ENCODE measurements at places on chromosomes 13 and 19.

GRCh38 chr13:109500146-109500773 lies 286.1 kb downstream of the IRS2 start:
- no peak for DNase-seq

GRCh38 chr13:43977911-43978310 lies 98.2 kb downstream of the LACC1 start:
- no peak for DNase-seq

- peak; percentile 82 for DNase-seq
Observed at GRCh38 chr13:27276188-27276587, 5.6 kb downstream of the RASL11A start.

GRCh38 chr13:27097691-27098090 lies 73.9 kb downstream of the USP12 start:
- DNase-seq, result no peak

- DNase-seq, result peak; percentile 30
Observed at GRCh38 chr13:113726961-113727411, 32.0 kb upstream of the TMEM255B start.

- peak; percentile 59 for DNase-seq
Observed at GRCh38 chr19:3359015-3359918, 7.1 kb upstream of the NFIC start.

DNA sequence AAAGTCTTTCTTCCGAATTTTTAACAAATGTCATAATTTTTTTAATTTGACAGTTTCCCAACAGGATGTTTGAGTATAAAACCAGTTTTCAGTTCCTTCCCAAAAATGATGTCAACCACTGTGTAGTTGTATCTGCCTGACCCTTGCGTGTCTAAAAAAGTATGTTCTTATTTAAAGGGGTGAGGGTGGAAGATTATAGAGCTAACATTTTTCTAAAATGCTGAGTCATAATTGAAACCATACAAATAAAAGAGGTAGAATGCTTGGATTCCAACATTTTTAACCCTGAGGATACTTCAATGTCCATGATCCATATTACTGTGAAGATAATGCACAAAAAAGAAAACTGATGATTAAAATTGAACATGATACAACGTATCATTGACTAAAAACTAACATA lies 1388.8 kb downstream of the UQCRFS1 start:
- DNase-seq, result peak; percentile 44

DNA sequence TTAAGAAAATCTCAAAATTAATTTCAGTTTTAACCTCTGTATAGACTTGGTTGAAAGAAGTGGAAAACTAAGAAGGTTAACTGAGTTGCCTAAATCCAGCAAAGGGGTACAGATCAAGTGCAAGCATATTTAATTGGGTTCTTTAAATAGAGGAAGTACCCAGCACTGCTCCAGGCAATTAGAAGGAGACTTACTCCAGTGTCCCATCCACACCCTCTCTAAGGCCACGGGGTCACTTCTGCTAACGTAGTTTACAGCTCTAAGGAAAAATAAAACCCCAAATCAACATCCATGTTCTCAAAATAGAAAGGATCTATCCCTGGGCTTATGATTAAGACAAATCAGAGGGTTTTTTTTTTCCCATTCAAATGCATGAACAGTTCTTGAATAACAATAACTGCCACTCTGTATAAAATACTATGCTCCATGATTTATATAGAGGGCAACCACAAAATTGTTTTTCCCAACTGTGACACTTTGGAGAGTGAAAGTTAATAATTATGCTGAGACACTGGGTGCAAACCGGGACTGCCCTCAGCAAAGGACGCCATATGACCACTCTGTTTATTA lies 4.6 kb downstream of the FRY start:
- DNase-seq, result no peak

GRCh38 chr13:60970736-60971135 lies 444.9 kb downstream of the PCDH20 start:
- DNase-seq, result no peak

DNA sequence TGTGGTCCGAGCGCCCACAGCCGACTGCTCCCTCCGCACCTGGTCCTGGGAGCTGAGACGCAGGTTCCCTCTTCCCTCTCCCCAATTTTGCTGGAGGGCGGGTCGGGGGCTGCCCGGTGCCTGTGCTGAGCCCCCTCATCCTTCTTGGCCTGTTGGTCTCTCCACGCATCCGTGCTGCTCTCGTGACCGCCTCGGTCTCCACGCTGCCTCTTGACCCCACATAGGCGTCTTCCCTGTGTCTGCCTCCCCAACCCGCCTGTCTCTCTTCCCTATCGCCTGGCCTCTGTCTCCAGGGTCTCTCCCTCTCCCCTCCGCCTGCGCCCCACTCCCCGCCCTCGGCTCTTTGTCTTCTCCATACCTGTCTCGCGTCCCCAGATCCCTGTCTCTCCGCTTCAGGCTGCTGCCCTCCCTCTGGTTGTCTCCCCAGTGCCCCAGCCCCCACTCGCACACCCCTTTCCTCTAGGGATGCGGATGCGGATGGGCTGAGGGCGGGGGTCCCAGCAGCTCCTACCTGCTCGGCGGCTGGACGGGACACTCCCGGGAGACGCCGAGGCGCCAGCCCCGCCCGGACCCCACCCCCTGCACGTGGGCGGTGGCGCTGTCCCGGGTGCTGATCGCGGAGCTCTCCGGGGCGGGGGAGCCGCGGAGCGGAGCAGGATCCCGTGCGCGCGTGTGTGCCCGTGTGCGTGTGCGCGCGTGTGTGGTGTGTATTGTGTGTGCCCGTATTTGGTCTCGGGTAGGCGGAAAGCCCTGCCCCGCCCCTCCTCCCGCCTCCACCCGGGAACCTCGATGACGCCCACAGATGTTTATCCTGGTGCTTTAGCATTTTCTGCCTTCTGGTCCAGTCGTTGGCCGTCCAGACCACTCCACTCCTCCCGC lies at the start of gene SYT5:
SYT5 (minus strand) TSS at position 684 of the 879 bp plus-strand sequence. CDS start 1,248 bp downstream, outside the sequence.
- no peak for DNase-seq

GRCh38 chr19:53532362-53532761 lies 5.6 kb upstream of the ZNF331 start:
- no peak for DNase-seq

DNA sequence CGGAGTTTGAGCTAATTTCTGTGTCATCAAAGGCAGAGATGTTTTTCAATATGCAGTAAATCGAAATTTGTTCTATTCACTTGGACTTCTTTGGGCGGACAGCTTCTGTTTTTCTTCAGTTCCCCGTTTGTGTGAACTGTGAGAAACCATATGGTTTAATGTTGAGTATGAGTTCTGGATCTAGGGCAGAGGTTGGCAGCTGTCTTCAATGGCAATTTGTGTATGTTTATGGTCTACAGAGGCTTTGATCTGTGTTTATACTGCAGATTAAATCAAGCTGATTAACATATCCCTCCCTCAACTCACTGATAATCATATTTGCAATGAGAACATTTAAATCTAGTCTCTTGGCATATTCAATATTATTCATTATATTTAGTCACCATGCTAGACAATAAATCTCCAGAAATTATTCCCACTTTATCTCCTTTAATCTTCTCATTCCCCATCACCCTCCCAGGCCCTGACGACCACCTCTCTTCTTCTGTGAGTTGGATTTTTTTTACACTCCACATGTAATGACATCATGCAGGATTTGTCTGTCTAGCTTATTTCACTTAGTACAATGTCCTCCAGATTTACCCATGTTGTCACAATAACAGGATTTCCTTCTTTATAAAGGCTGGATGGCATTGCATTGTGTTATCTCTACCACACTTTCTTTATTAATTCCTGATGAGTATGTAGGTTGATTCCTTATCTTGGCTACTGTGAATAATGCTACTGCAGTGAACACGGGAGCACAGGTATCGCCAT lies 9.0 kb downstream of the ZNF331 start:
- no peak for DNase-seq

DNA sequence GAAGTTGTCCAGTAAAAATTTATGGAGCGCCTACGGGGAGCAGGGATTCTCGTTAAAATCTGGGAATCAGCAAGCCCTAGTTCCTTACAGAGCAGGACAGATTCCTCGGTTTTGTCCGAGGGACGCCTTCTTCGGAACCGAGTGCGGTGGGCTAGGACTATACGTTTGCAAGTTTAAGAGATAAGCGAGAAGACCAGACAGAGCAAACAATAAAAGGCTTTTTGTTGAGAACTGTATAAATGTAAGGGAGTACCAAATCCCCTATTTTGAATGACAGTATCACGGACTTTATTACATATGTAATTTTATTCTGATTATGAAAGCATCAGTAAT lies 971 bp upstream of the ANKRD10 start:
- no peak for DNase-seq

DNA sequence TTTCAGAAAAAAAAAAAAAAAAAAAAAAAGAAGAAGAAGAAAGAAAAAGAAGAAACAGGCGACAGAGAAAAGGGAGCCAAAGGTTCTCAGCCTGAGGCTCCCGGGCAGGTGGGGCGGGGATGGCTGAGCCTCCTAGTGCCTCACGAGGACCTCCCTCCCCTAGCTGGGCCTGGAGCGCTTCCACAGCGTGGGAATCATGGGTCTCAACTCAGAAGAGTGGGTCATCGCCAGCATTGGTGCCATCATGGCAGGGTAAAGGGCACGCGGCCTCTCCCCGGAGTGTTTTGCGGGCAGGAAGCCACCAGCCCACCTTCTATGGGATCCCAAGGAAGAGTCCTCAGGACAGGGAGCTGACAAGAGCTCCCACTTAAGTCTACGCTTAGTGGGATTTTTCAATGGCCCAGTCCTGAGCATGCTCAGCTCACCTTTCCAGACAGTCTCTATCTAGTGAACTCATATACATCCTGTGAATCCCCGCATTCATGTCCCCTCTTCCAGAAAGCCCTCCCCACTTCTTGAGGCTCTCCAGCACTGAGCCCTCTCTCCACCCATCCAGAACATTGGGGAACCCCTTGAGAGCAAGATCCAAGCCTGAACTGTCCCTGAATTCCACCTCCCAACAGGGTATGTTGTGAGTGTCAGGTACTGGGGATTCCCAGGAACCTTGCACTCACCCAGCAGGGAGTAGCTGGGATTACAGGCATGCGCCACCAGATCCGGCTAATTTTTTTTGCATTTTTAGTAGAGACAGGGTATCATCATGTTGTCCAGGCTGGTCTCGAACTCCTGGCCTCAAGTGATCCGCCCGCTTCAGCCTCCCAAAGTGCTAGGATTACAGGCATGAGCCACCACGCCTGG lies 69.6 kb downstream of the ACSBG2 start:
- no peak for DNase-seq

- no peak for DNase-seq
Observed at GRCh38 chr19:1761528-1762242, 8.4 kb downstream of the ONECUT3 start.

GRCh38 chr13:50543782-50544181 lies 299.7 kb downstream of the DLEU7 start:
- peak; percentile 77 for DNase-seq

- no peak for DNase-seq
Observed at GRCh38 chr19:18883526-18884304, 12.2 kb downstream of the CERS1 start.

DNA sequence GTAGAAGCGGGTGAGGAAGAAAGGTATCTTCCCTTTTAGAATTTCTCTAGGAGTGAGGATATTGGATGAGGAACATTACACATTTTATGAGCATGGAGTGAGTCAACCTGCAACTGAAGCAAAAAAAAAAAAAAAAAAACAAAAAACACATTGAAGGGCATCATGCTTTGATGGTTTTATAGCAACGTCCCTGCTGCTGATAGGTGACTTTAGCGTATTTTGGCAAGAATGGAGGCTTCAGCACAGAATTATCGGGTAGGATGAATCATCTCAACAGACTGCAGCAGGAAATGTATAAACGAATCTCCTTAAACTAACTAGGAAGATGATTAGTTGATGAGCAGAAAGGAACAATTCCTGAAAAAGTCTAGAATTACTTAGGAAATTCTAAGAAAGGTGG lies 1359.6 kb upstream of the ATXN8OS start:
- no peak for DNase-seq

- DNase-seq, result no peak
Observed at GRCh38 chr19:45477186-45477585, 9.4 kb downstream of the FOSB start.

GRCh38 chr19:2503521-2504109 lies 27.7 kb downstream of the GADD45B start:
- DNase-seq, result peak; percentile 88

- DNase-seq, result no peak
Observed at GRCh38 chr19:1619094-1619439, 13.8 kb upstream of the UQCR11 start.

DNA sequence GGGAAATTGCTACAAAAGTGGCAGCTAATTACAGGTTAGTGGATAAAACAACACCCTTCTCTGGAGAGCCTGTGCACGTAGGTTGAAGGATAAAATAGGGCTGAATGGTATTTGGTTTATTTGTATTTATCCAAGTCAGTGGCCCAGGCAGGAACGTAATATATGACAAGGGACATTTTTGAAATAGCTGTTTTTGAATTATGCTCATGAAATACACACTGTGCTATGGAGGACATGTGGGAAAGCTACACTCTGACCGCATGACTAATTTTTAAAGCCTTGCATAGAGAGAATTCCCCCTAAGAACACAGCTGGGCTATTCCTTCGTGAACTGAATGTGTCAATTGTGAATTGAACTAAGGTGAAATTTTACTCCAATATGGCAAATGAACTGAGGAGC lies 292.1 kb upstream of the MAB21L1 start:
- DNase-seq, result peak; percentile 97

DNA sequence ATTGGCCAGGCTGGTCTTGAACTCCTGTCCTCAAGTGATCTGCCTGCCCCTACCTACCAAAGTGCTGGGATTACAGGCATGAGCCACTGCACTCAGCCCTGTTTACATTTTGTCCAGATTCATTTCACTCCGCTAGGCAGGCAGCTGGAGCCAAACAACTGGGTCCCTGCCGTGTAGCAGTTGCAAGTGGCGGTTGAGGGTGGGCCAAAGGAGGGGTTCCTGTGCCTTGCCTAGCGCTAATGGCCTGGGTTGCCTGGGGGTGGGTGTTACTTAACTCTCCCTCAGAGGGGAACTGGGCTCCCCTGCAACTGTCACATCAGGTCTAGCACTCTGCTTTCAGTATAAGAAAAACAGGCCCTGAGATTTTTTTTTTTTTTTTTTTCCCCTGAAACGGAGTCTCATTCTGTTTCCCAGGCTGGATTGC lies 7.4 kb downstream of the ACP5 start:
- DNase-seq, result no peak

DNA sequence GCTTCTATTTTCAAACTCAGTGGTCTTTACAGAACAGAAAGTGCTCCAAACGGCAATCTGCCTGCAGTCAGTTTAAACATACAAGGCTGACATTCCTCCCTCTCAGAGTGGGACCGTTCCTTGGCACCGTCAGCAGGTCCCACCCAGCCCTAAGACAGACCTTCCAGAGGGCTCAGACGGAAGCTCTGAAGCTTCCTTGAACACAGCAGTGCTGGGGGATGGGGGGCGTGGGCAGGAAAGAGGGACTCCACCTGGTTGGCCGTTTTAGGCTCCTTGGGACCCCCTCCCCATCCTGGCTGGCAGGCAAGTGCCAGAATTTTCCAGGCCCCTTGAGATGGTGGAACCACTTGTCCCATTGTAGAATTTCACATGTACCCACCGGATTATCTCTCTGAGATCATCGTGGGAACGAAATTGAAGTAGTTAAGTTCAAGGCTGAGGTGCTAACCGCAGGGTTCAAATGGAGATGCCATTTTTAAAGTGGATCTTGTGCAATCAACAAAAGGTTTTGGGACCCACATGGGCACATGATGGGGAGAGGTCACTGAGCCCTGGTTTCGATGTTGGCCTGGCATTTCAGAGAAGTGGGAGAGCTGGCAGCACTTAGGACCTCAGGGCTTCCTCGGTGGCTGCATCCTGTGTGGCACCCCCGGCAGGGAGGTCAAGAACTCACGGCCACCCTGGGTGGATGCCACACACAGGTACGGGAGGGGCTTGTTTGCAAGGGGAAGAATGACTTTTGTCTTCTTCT lies 46.2 kb downstream of the KLF2 start:
- DNase-seq, result no peak
